Hepatocyte (in vitro differentiated cells): ENCODE measurements at places on chromosomes 5 and 9. TPM values are rescaled to one million over a fixed set of nuclear protein-coding genes. Genes with fewer than 3 reads are reported as not detected.

OTULINL gene
- 25.4 and 35.4 TPM in 2 replicates for total RNA-seq

DNA sequence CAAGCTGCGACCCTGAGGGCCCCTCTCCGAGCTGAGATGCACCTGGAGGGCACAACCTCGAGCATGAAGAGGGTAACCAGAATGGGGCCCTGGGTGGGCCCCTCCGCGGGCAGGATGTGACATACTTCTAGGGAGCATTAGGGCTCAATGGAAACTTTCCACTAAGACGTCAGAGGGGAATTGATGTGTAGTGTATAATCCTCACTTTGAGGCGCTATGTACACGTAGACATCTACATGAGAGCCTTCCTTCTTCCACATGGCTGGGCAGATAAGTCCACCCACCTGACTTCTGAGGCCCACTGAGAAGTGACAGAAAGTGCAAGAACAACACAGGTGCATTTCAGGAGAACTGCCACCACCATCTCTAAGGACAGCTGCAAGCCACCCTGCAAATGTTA, 61.0 kb downstream of the DAP start:
- no peak overlapping the region for H3K27ac ChIP-seq
- H3K36me3 ChIP-seq = no peaks in the 10 kb centered on the region
- H3K27me3 ChIP-seq = no peaks in the 10 kb centered on the region
- H3K4me1 ChIP-seq = peaks cover 15% of the 10 kb centered on the region

GRCh38 chr5:91532281-91532680, 149.2 kb upstream of the ARRDC3 start:
- H3K27ac ChIP-seq = no peak overlapping the region
- DNase-seq = no peak
- no peak overlapping the region for H3K4me3 ChIP-seq
- no peaks in the 10 kb centered on the region for H3K4me1 ChIP-seq
- no peaks in the 10 kb centered on the region for H3K36me3 ChIP-seq

WDR38 gene
- total RNA-seq = not detected in 2 replicates
